Neuronal stem cell (in vitro differentiated cells): ENCODE measurements at places on chromosomes 12 and 14.
A peak's percentile ranks its signal among the peaks of the same experiment; 100 is the strongest.

DNA sequence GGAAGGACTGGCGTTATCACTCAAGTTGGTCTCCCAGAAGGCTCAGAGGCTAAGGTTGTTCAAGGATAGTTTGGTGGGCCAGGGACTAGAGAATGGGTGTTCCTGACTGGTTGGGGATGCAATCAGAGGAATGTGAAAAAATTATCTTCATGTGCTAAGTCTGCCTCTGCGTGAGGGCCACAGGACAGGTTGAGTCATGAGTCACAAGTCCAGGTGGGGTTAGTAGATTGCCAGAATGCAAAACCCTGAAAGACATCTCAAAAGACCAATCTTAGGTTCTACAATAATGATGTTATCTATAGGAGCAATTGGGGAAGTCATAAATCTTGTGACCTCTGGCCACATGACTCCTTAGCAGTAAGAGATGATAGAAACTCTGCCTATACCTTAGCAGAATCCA, 220.1 kb upstream of the EEA1 start:
- no peak for DNase-seq

GRCh38 chr12:125861299-125862281, 796.4 kb downstream of the AACS start:
- DNase-seq = no peak

DNA sequence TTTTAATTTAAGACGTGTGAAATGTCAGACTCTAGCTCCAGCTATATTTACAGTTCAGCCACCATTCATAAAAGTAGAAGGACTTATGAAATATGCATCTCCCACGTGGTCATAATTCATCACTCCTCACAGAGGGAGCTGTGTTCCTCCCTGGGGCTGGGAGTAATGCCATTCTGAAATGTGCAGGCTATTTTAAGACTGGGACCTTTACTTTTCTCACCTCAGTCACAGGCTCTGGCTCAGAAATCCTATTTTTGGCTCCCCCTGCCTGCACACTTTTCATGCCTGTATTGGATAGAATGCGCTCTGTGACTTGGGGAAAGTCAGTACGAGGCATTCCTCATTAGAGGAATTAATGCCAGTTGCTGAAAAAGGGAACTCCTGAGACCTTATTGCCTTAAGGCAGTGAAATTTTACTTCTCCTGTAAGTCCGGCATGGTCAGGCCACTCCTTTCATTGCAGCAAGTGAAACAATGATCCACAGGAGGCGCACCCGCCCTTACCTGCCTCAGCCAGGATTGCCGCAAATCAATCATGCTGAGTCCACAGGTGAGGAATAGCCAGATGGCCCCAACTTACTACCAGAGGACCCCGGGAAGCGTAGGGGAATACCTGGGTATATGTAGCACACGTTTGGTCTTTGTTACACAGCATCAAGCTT, 1133.2 kb upstream of the TMEM132C start:
- no peak for DNase-seq

DNA sequence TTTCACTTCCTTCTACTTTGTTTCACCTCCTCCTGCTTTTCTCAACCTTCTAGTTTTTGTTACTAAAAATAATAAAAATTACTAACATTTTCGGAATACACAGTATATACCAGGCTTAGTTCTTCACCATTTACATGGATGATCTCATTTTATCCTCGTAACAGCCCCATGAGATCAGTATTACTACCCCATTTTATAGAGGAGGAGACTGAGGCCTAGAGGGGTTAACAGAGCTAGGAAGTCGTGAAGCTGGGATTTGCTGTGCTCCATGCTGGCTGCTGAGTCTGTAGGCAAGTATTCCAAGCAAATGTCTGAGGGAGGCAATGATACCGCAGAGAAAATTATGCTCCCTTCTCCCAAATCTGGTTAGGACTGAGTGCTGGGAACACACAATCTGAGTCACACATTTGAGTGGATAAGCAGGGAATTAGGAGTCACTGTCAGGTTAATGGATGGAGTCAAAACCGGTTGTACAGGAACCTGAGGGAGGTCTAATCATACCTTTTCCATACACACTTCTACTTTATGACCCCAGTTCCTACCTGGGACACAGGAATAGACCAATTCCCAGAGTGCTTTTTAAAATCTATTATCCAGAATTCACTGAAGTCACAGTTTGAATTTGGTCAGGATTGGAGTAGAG, 51.1 kb downstream of the ZFYVE26 start:
- DNase-seq = no peak

DNA sequence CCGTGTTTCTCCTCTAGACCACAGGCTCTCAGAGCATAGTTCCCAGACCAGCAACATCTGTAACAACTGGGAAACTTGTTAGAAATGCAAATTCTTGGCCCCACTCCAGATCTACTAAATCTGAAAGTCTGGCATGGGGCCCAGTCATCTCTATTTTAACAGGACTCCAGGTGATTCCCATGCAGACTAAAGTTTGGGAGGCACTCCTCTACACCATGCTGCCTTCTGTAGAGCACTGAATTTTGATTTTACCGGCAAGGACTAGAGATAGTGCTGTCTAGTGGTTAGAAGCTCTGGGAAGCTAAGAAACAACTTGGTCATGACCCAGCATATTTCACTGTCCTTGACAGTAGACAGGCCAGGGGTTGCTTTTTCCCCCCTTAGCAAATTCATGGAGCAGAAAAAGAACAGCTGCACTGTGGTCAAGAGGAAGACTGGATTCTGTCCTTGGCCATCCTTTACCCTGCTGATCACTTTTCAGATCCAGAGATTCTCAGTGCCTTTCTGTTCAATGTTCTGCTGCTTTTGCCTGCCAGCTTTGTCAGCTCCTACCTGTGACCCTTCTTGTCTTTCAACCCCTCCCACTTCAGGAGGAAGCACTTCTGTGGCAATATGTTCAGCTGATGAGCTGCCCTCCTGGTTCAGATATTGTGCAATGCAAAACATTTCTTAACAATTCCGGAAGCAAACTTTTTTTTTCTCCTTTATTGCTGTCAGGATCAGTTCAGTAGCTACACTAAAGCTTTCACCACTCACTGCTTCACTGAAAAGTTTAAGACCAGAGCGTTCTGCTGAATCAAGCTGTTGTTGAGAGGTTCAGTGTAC, 133.8 kb upstream of the NUDT4 start:
- DNase-seq = no peak

GRCh38 chr12:93134175-93134890, 205.2 kb upstream of the EEA1 start:
- DNase-seq = no peak

- DNase-seq = no peak
Observed at GRCh38 chr12:47033789-47034555, 45.4 kb upstream of the PCED1B start.

DNA sequence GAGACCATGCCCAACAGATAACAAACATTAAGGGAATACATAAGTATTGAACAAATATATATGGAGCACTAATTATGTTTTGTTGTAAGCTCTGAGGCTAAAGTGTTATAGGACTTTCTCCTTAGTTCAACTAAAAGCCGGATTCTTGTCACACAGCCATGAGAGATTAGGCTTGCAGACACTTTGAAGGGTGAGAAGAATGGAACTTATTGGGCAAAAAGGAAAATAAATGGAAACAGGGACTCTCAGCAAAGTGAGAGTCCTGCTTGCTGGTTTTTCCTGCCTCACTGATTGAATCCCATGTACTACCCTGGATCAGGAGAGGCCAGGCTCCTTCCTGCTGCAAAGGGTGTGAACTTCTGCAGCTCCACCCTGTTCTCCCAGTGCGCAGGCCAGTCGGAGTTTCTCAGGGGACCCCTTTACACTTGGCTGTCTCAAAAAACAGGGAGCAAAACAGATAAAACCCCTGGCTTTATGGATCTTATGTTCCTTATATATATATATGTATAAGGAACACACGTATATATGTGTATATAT, 77.1 kb upstream of the FUT8 start:
- no peak for DNase-seq

- DNase-seq = no peak
Observed at GRCh38 chr14:36424478-36425102, 95.4 kb downstream of the NKX2-1 start.

- DNase-seq = no peak
Observed at GRCh38 chr12:126385785-126386184, 1320.5 kb downstream of the AACS start.

DNA sequence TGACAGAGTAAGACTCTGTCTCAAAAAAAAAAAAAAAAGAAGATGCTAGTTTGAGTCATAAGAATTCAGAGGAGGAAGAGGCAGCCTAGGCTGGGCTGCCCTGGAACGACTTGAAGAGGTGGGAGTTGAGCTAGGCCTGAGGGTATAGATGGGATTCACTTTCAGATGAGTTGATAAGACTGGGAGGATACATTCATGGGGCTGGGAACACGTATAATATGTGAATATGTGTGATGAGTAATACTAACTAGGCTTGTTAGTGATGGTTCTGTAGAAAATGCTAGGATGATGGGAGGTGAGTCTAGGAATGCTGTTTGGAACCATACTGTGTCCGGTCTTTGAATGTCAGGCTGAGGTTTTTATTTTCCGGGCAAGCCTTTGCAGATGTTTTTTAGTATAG, 9.0 kb downstream of the PLEKHA5 start:
- DNase-seq = no peak

DNA sequence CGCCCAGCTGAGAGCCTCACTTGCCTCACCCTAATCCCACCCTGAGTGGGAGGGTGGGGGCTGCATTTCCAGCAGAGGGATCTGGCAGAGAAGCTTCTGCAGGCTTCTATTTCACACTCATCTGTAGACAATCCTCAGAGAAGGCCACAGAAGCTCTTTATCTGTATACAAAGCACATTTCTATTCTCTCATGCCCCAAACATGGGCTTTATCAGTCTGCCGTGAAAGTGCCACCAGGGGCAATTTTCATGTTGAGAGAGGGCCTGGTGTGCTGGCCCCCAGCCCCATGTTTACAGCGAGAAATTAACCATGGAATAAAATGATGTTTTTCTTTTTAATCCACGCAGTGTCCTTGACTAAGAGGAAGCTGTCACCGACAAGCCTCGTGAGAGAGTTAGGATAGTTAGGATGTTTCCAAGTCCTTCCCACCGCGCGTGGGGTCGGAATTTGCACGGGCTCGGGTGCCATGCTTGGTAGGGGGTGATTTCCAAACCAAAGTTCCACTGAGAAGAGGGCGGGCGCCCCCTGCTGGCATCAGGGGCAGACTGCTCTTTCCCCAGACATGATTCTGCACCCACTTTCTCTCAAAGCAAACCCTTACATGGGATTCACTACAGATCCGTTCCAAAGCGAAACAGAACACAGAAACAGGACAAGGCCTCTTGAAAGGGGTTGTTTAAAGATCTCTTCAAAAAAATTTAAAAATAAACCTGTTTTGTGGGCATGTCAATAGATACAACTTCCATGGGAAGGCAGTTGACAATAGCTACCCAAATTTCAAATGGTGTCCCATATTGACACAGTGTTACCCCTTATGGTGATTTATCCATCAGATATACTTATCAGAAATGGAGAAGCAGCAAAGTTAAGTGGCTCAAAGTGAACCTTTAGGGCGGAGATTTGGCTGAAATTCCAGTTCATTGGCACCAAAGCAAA, 19.4 kb downstream of the BDKRB1 start:
- DNase-seq = peak; percentile 68

DNA sequence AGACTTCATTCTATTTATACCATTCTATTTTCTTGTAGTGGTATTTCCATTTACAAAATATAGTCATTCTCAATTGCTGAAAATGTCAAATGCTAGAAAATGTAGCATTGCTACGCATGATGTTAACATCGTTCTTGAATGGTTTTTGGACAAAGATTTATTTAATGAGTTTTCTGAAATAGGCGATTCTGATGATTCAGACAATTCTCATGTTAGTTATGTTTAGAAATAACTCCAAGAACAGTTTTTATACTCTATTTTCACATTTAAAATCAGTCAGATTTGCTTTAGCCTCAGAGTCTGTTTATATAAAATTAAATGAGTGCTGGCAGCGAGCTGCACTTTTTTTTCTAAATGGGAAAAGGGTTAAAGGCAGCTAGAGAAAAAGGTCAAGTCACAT, 414.8 kb upstream of the MGAT4C start:
- DNase-seq = no peak

GRCh38 chr14:90669731-90670130, 146.5 kb downstream of the TTC7B start:
- DNase-seq = no peak

GRCh38 chr12:66398931-66399910, 96.9 kb downstream of the HELB start:
- DNase-seq = no peak

DNA sequence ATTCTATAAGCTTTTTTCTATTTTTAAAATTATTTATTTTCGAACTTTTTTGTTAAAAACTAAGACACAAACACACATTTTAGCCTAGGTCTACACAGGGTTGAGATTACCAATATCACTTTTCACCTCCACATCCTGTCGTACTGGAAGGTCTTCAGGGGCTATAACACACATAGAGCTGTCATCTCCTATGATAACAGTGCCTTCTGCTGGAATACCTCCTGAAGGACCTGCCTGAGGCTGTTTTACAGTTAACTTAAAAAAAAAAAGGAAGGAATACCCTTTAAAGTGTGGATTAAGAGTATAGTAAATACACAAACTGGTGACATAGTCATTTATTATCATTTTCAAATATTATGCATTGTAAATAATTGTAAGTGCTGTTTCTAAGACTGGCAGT, 43.0 kb downstream of the RASSF8 start:
- no peak for DNase-seq

GRCh38 chr12:64184216-64184615, 37.9 kb downstream of the KICS2 start:
- DNase-seq = no peak

DNA sequence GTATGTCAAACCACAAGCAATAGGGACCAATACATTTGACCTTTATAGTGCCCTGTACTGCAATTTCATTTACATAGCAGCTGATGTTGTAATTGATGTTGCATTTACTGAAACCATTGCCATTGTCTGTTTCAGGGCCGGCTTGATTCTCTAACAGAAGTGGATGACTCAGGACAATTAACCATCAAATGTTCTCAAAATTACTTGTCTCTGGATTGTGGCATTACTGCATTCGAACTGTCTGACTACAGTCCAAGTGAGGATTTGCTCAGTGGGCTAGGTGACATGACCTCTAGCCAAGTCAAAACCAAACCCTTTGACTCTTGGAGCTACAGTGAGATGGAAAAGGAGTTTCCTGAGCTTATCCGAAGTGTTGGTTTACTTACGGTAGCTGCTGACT, 216.0 kb downstream of the AKAP6 start:
- DNase-seq = no peak

GRCh38 chr12:48980953-48981756, 3.0 kb downstream of the WNT1 start:
- DNase-seq = no peak

DNA sequence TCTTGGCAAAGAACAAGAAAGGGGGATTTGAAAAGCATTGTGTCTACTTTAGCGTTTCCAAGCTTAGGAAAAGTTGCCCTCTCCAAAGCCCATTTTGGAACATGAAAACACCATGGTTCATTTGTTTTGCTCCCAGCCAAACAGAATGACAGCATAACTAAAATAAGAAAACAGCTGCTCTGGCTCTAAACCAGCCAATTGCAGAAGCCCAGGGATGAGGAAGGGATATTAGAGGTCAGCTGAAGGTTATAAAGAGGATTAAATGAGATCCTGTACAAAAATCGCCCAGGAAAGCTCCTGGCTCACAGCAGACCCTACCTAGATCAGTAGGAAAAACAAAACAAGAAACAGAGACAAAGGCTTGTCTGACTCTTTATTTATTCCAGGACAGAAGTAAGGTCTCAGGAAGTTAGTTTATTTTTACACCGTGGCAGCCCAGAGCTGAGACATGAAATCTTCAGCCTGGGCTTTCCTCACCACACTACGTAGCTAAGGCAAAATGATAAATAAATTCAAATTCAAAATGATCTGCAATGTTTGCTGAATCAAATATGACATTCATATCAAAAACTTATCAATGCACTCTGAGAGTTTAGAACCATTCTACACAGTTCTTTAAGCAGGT, 25.9 kb downstream of the SPX start:
- no peak for DNase-seq

GRCh38 chr12:48237162-48237561, 34.1 kb upstream of the OR10AD1 start:
- no peak for DNase-seq
